ENCODE measurements at places on chromosomes 5 and 9.

- no peak for DNase-seq
Measured at GRCh38 chr9:127634698-127635097, 22.6 kb downstream of the STXBP1 start.

DNA sequence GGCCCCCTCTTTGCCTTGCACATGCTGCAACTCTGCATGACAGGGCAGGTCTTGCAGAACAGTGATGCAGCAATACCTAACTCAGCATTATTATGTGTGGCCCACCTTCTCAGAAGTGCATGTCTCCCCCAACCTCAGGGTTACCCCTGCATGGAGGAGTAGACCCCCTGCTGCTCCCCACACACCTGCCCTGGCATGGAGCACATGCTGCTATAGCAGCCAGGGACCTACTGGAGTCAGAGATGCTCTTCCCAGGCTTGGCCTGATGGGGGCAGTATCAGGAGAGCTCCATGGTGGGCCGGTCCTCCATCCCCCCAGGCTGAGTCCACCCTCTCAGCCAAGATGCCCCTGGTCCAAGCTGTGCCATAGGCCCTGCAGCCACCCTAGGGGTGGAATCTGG lies 13.2 kb upstream of the BOD1 start:
- DNase-seq, result no peak

DNA sequence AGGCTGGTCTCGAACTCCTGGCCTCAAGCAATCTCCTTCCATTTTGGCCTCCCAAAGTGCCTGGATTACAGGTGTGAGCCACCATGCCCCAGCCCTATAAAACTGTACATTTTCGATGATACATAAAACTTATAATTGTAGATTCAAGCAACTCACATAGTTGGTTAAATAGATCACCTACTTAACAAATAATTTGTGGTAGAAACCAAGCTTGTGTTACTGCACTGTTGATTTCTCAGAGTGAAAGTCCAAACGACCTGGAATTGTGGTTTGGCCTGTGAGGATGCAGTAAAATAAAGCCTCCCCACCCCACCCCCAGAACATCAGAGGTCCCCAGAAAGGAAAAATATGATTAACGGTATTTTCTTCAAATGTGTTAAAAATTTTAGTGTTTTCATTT lies 92.7 kb downstream of the TRIO start:
- DNase-seq, result no peak

DNA sequence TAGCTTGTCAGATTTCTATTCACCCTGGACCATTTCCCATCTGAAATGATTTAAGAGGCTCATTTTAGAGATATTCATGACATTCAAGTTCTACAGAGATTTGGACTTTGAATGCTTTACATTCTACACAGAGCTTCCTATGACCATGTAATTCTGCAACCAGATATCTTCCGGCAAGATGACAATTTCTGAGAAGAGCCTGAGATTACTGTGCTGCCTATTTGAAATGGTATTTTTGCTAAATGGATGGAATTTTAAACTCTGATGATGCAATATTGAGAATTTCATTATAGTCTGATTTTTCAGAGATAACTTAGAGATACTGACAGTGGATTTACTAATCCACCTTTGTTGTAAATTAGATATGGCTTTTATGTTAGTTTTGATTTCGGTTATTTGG lies 16.0 kb upstream of the ACOT12 start:
- no peak for DNase-seq

DNA sequence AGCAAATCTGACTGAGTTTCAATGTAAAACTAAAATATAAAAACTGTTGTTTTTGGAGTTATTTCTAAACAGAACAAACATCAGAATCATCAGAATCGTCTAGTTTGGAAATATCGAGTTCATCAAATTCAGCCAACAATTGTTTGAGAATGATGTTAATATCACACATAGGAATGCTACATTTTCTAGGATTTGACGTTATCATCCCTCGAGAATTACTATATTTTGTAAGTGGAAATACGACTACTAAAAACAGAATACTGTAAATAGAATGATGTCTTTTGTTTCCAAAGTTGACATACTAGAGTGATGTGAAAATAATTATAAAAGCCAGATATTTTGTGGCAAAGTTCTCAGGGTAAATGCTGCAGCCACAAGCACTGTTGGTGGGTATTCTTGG lies 805.9 kb downstream of the TLE1 start:
- DNase-seq, result no peak

- DNase-seq, result no peak
Measured at GRCh38 chr5:78858364-78858763, 126.7 kb downstream of the ARSB start.

- DNase-seq, result no peak
Measured at GRCh38 chr5:7856855-7857254, 5.9 kb upstream of the CFAP90 start.

DNA sequence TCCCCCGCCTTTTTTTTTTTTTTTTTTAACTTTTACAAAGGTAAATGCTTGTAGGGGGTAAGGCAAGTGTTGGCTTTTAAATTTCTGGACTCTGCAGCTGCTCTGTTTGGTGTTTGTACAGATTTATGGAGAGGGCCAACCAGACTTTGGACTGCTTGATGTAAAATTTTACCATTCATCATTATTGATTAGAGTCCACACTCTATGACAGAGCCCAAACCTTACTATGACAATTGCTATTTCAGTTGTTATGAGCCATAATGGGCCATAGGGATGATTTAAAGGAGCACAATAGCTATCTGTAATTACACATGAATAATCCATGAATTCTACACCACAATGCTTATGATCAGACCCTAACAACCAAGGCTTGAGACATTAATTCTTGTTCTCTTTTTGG lies 867.2 kb downstream of the NR2F1-AS1 start:
- no peak for DNase-seq

DNA sequence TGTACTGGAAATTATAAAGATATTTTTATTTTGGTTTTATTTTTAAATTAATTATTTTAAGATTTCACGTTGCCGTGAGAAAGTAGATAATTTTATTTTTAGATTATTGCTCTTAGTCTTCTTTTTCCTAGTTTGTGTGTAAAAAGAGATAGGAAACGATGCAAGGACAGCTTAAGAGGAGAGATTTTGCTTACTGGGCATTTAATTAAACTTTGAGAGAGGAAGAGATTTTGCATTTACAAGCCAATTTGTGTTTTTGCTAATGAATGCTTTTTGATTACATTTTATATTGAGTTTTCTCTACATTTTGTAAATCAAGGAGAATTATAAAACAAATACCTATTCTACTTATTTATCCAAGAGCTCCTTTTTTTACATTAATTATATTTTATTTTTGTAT lies 64.0 kb downstream of the ARHGEF28 start:
- no peak for DNase-seq

DNA sequence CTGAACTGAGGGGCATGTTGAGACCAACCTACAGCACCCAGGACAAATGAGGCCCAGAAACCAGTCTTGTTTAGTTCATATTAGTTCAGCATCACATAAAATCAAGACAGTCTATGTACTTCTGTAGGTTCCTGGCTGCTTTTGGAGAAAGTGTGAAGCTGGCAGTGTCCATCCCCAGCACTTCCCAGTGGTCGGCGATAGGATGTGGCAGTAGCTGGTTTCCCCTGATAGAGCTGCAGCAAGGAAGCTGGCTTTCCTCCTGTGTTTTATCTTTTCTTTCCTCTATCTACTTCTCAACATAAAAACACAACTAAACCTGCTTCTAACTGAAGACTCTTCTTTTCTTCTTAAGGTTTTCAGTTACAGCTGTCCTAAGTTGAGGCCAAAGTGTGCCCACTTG lies 43.0 kb upstream of the SLC46A2 start:
- DNase-seq, result no peak

GRCh38 chr5:103894882-103895281 lies 332.3 kb upstream of the NUDT12 start:
- no peak for DNase-seq

GRCh38 chr9:13554626-13555025 lies 275.1 kb upstream of the MPDZ start:
- no peak for DNase-seq

DNA sequence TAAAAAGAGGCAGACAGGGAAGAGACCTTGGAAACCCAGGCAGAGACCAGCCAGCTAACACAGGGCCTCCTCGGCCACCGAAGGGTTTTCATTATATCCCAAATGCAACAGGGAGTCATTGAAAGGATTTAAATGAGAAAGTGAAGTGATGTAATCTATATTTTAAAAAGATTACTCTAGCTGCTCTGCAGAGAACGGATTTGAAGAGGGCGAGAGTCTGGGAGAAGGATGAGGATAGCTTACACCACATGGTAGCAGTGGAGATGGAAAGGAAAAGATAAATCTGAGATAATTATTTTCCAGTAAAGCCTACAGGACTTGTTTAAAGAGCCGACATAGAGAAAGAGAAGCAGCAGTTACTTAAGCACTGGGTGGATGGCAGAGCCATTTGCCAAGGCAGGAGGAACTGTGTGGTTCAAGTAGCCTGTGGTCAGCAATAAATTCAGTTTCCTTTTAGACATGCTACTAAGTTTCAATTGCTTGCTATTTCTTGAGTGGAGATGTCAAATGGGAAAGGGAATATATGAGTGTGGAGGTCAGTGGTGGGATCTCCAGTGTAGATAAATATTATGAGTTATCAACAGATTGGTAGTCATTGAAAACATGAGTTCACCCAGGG lies 9.3 kb downstream of the FBN2 start:
- no peak for DNase-seq

- DNase-seq, result no peak
Measured at GRCh38 chr5:98772415-98773213, 849 bp upstream of the RGMB start.

- no peak for DNase-seq
Measured at GRCh38 chr5:169039592-169039991, 261.3 kb downstream of the SLIT3 start.

GRCh38 chr5:134143431-134143830 lies 28.9 kb downstream of the TCF7 start:
- no peak for DNase-seq

GRCh38 chr5:6404129-6404528 lies 25.8 kb upstream of the MED10 start:
- no peak for DNase-seq

DNA sequence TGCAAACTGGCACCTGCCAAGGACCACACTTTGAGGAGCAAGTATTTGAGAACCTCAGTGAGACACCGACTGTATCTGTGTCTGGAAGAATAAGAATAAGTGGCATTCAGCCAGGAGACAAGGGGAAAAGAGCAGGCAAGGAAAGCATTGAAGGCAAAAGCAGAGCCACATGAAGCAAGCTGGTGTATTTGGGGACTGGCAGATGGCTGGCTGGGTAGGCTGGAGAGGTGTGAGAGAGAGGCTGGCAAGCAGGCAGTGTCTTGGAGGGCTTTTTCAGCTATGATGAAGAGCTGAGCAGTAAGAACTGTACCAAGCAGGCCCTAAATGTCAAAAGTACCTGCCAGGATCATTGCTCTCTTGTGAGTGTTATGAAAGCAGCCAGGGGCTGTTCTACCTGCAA lies 14.1 kb upstream of the C5orf58 start:
- DNase-seq, result no peak

DNA sequence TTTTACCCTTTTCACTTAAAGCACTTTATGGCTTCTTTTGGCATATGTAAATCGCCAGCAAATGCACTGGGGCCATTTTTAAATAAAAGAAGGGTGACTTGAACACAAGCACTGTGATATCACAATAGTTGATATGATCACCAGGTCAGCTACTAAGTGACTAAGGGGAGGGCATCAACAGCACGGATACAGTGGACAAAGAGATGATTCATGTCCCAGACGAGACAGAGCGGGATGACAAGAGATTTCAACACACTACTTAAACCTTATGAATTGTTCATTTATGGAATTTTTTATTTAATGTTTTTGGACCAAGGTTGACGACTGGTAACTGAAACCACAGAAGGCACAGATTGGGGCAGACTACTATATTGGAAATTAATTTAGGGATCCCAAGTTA lies 54.1 kb downstream of the RORB start:
- no peak for DNase-seq

DNA sequence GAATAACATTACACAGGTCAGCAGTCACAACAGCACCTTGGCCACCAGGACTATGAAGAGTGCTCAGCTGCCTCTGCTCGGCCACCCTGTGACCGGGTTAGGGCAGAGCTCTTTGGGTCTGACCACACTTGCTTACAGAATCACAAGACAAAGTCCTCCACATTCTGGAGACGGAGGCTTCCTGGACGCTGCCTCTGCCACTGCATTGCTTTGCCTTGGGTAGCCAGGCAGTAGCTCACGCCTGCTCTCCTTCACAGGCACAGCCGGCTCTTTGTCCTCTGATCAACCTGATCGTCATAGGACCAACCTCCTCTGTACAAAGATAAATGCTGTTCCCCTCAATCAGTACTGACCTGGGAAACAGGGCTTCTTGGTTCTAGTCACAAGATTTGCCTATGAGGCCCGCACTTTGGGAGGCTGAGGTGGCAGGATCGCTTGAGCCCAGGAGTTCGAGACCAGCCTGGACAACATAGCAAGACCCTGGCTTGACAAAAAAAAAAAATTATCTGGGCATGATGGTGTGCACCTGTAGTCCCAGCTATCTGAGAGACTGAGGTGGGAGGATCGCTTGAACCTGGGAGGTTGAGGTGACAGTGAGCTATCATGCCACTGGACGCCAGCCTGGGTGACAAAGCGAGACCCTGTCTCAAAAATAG lies 128.4 kb upstream of the IER5L start:
- no peak for DNase-seq

- DNase-seq, result no peak
Measured at GRCh38 chr5:113678924-113679575, 165.6 kb downstream of the YTHDC2 start.

GRCh38 chr9:124859803-124860581 lies 1.8 kb downstream of the RPL35 start:
- no peak for DNase-seq

- DNase-seq, result no peak
Measured at GRCh38 chr5:121285801-121286521, 565.7 kb upstream of the FTMT start.

DNA sequence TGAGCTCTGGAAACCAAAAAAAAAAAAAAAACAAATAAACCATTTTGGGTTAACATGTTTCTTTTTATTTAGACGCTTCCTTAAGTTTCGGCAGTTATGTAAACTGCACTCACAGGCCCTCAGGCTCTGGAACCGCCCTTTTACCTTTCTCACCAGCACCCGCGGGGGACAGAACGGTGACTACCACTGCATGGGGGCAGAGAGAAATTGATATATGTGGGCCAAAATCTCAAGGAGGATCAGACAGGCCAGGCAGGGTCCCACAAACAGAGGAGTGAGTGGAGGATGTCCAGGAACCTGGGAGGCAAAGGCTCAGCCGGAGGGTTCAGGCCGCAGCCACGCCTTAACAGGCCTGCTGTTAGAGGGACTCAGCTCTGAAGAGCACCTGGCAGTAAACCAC lies 54.4 kb downstream of the IRX2 start:
- no peak for DNase-seq
